Suppressor macrophage treated with lipopolysaccharide for 1 hour (primary cell): ENCODE measurements at places on chromosomes 3 and 15.

DNA sequence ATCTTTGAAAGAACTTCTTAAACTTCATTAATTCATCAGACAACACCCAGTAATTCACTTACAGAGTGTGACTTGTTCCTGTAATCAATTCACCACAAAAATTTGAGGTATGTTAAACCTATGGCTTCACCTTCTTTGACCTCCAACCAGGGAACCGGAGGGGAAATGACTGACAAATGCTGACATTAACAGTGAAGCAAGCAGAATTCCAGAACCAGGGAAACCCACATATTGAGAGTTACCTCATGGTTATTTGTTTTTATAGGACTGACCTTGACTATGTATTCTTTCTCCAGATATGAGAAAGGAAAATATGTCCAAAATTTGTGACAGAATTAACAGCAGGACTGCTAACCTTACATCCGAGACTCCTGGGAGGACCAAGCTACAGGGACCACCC lies 2.7 kb downstream of the P3H2 start:
- DNase-seq, result no peak

- no peak for DNase-seq
These were observed 5.5 kb downstream of the TM2D3 start for GRCh38 chr15:101646672-101647071.

DNA sequence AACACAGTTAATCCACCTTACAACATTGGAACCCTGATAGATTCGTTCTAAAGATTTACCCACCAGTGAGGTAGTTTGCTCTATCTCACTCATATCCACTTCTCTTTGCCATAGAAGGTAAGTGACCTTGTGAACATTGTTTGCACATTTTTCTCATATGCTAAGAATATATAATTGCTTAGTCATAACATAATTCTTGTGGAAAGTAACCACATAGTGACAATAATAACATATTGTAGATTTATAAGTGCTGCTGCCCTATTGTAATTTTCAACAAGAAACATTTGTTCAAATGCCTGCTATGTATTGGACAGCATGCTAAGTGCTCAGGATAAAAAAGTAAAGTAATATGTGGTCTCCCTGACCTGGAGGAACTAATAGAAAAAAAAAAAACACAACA lies 554.2 kb upstream of the KCNMB2 start:
- DNase-seq, result no peak

- DNase-seq, result no peak
These were observed 172.4 kb upstream of the CGNL1 start for GRCh38 chr15:57203906-57204305.

- no peak for DNase-seq
These were observed 116.3 kb downstream of the TFG start for GRCh38 chr3:100825574-100825973.

GRCh38 chr3:46523556-46523955 lies 25.8 kb downstream of the RTP3 start:
- no peak for DNase-seq

- DNase-seq, result no peak
These were observed 458 bp upstream of the STAC start for GRCh38 chr3:36379872-36380220.

DNA sequence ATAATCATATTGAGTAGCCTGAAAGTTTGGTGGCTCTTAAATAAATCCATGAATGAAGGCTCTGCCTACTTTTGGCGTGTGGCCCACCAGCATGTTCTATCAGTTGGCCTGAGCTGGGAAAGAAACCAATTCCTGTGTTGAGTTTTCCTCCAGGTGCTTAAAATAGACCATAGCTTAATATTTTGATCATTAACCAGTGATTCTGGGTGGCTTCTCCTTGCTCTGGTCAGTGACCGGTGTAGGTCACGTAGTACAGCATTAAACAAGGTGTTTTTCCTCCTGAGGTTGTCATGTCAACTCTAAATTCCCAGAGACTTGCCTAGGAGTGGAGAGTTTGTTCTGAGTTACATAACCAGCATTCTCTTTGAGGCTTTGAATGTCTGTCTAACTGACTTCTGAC lies 1.3 kb downstream of the HHLA2 start:
- DNase-seq, result no peak

- DNase-seq, result no peak
These were observed 7.7 kb downstream of the POU1F1 start for GRCh38 chr3:87268646-87269211.

DNA sequence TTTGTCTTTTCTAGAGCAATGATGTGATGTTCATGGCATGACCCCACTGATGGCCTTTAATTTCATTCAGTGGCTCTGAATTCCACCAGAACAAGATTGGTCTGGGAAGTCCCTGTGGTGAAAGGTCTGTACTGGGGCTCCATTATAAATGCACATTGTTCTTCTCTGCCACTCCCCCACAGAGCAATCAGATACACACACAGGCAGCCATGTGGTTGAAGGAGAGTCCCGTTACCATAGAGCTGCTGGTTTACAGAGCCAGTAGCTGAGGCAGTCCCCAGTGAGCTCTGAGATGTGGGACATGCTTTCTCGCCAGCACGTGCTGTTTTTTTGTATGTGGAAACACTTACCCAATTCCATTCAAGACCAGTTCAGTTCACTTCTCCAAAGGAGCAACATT lies 172.7 kb upstream of the TRIM42 start:
- no peak for DNase-seq

DNA sequence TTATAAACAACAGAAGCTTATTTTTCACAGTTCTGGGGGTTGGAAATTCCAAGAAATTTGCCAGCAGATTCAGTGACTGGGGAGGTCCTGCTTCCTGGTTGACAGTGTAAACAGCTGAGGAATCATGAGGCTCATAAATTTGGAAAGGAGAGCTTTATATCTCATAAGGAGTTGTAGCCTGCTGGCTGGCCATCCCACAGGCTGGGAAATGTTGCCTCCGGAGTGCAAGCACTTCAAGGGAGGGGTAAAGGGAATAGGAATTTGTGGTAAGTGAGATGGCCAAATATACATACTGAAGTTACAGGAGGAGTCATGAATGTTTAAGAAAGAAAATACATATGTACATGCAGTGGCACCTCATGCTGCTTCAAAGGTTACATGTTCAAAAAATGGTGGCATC lies 217.2 kb upstream of the CBLB start:
- no peak for DNase-seq
